ENCODE measurements at places on chromosomes 12 and 14. TPM values are rescaled to one million over a fixed set of nuclear protein-coding genes. Genes with fewer than 3 reads are reported as not detected.

GRCh38 chr12:2963154-2963759 is 4.1 kb downstream of the TEAD4 start:
- peaks cover 22% of the 10 kb centered on the region for H3K4me1 ChIP-seq
- H3K27me3 ChIP-seq: no peaks in the 10 kb centered on the region
- H3K27ac ChIP-seq: peak overlapping the region; percentile 50
- no peak overlapping the region for H3K4me3 ChIP-seq
- no peak for DNase-seq

GRCh38 chr12:4909734-4910501 is at the start of gene KCNA1:
KCNA1 (plus strand) TSS chr12:4909905; CDS start chr12:4911379, 1,474 bp downstream.
- no peaks in the 10 kb centered on the region for H3K36me3 ChIP-seq
- H3K27me3 ChIP-seq: peaks cover 44% of the 10 kb centered on the region
- H3K4me1 ChIP-seq: peaks cover 10% of the 10 kb centered on the region
- H3K4me3 ChIP-seq: peak within 1 kb of the TSS; percentile 46
- H3K27ac ChIP-seq: no peak within 1 kb of the TSS
- peak; percentile 72 for DNase-seq

DNA sequence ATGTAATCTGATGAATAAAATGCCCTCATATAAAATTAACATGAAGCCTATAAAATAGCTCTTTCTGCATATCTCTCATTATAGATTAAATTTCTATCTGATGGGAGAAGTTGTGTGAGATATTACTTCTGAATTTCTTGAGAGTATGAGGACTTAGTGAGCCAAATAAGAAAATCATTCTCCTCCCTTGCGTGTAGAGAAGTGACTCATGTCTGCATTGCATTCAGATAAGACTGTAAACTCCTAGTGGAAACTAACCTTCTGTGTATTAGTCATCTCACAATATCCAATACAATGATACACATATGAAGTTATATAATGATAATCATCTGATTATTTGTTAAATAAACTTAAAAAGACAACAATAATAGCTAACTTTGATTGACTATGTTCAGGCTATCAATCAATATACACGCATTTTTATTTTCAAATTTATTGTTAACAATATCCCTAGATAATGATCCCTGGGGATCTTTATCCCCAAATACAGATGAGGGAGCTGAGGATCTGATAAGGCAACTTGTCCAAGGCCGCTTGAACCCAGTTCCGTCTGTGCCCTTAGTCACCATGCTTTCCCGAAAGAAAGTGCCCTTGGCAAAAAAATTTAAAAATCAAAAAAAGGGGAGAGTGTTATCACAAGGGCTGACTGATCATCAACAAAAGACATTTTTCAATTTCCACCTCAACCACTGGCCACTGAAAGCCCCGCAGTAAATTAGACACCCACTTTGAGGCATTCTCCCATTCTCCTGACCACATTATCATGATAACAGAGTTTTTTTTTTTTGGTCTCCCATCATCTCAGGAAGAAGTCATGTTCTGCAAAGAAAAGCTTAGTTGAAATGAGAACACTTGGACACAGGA is 189.2 kb upstream of the RASSF8 start:
- no peaks in the 10 kb centered on the region for H3K36me3 ChIP-seq
- no peaks in the 10 kb centered on the region for H3K27me3 ChIP-seq
- H3K27ac ChIP-seq: no peak overlapping the region
- no peak for DNase-seq
- H3K4me3 ChIP-seq: no peak overlapping the region

DNA sequence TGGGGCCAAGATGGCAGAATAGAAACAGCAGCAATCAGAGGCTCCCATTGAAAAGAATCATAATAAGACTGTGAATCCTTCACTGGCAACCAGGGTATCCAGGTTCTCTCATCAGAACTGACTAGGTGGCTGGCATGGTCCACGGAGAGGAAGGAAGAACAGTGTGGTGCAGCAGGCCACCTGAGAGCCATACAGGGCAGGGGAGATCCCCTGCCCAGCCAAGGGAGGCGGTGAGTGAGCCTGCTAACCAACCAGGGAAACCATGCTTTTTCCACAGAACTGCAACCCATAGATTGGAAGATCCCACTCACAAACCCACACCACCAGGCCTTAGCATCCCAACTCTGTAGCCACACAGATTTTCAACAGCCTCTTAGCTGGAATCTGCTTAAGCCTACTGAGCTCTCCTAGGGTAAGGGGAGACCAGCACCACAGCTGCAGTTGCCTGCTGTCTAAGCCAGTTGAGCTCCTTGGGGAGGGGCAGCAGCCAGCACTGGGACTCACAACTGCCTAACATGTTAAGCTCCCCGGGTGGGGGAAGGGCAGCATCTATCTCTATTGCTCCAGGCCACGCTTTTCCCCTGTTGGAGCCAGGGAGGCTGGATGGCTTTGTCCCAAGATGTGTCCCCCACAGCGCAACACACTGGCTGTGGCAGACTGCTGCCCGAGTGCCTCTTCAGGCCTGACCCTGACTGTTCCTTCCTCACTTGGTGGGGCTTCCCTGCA is 342.6 kb upstream of the CCDC196 start:
- H3K27ac ChIP-seq: no peak overlapping the region
- no peak for DNase-seq
- H3K36me3 ChIP-seq: no peaks in the 10 kb centered on the region
- no peaks in the 10 kb centered on the region for H3K27me3 ChIP-seq

DNA sequence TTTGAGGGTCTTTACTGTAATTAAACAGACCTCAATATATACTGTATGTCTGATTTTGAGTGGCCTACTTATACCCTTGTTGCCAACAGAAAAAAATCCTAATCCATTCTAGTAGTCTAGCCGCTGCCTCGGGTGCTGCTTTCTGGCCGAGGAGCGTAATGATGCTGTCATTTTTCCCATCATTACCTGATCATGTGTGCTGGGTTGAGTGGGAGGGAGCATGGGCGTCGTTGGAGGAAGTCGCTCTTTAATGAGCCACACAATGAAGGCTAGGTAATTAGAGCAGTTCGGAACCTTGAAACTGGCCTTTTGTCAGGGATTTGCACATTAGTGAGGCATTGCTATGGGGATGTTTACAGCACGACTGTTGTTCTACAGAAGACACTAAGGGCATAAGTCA is 76.1 kb upstream of the RFX4 start:
- no peak for DNase-seq
- H3K36me3 ChIP-seq: no peaks in the 10 kb centered on the region
- H3K4me3 ChIP-seq: no peak overlapping the region
- H3K4me1 ChIP-seq: 0 out of 2 replicates have a peak, but pooled peaks cover 2% of the 10 kb centered on the region

The CIROP gene
- total RNA-seq: not detected

The CISTR gene
- not detected for total RNA-seq

The RNASE4 gene
- total RNA-seq: 0.38 TPM

The LPCAT3 gene
- total RNA-seq: 55.2 TPM

All from H1 (cell line).